ENCODE measurements at places on chromosomes 2 and 18. TPM values are rescaled to one million over a fixed set of nuclear protein-coding genes. Genes with fewer than 3 reads are reported as not detected.
A peak's percentile ranks its signal among the peaks of the same experiment; 100 is the strongest.

GRCh38 chr2:218478544-218478943 lies 59.6 kb downstream of the VIL1 start:
- no peaks in the 10 kb centered on the region for H3K27me3 ChIP-seq
- no peak for DNase-seq
- H3K4me3 ChIP-seq, result no peak overlapping the region

DNA sequence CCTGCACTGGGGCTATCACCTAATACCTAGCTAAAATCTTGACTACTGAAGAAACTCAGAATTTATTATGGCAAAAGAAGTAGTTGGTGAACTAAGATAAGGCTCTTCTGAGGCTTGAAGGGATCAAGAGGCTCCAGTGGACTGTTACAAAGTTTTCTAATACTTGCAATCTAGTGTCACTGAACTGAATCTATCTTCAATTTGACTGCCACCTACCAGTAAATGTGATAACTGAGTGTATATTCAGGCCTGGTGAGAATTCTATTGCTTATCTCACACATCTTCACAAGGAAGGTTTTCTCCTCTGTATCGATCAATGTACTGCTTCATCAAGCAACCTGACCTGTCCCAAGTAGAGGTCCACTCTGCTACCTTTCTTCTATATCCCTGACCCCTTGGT lies 40.8 kb downstream of the DARS1 start:
- no peak for DNase-seq
- no peak overlapping the region for H3K27ac ChIP-seq
- no peaks in the 10 kb centered on the region for H3K27me3 ChIP-seq
- peaks cover 26% of the 10 kb centered on the region for H3K36me3 ChIP-seq
- no peak overlapping the region for H3K4me3 ChIP-seq
- H3K4me1 ChIP-seq, result no peaks in the 10 kb centered on the region

- no peak for DNase-seq
- no peak overlapping the region for H3K4me3 ChIP-seq
- H3K4me1 ChIP-seq, result no peaks in the 10 kb centered on the region
- no peaks in the 10 kb centered on the region for H3K27me3 ChIP-seq
- H3K27ac ChIP-seq, result no peak overlapping the region
These were observed 14.5 kb downstream of the NAB1 start for GRCh38 chr2:190663348-190663747.

- no peak overlapping the region for H3K27ac ChIP-seq
- peaks cover 25% of the 10 kb centered on the region for H3K36me3 ChIP-seq
- no peak overlapping the region for H3K4me3 ChIP-seq
- H3K4me1 ChIP-seq, result no peaks in the 10 kb centered on the region
- DNase-seq, result no peak
These were observed 106.3 kb upstream of the SULT1C3 start for GRCh38 chr2:108133457-108133856.

- peak overlapping the region; percentile 92 for H3K27ac ChIP-seq
- H3K4me1 ChIP-seq, result no peaks in the 10 kb centered on the region
- no peak for DNase-seq
These were observed 2.0 kb downstream of the XPO1 start for GRCh38 chr2:61536180-61536571.

DNA sequence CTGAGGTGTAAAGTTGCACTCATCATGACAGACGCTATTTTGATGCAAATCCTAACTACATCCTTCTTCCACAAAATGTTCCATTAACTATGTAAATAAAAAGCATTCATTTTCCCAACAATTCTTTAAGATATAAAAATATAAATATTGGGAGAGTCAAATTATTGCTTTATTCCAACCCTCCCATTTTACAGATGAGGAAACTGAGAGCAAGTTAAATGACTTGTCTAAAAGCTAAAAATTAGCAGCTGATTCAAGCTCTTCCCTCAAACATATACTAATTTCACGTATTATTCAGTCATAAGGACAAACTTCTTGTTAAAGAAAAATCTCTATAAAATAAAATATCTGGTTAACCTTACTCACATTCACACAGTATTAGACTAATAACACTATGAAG lies 16.8 kb downstream of the KDSR start:
- no peak for DNase-seq
- no peak overlapping the region for H3K27ac ChIP-seq
- peaks cover 59% of the 10 kb centered on the region for H3K36me3 ChIP-seq

DNA sequence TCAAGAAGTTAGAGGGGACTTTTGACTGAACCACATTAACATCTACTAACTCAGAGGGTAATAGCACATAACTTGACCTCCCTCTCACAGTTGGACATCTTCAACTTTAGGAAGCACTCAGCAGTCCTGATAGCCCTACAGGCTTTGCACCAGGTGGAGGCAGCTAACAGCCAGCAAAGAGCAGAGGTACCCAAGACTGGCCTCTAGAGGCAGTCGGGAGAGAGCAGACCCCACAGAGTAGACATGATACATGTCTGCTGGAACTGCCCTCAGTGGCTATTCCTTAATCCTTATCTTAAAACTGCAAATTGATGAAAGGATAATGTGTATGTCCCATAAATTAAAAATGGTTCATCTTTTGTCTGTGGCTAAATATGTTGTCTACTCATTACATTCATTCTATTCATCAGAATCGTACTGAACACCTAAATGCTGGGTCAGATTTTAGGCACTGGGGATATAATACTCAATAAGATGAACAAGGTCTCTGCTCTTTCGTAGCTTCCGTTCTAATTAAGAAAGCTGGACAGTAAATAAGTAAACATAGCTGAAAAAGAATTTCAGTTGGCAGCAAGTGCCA lies 49.8 kb downstream of the CAB39 start:
- H3K27ac ChIP-seq, result no peak overlapping the region
- no peak overlapping the region for H3K4me3 ChIP-seq
- DNase-seq, result peak; percentile 79
- peaks cover 8% of the 10 kb centered on the region for H3K36me3 ChIP-seq
- H3K4me1 ChIP-seq, result peaks cover 8% of the 10 kb centered on the region
- H3K27me3 ChIP-seq, result no peaks in the 10 kb centered on the region

DNA sequence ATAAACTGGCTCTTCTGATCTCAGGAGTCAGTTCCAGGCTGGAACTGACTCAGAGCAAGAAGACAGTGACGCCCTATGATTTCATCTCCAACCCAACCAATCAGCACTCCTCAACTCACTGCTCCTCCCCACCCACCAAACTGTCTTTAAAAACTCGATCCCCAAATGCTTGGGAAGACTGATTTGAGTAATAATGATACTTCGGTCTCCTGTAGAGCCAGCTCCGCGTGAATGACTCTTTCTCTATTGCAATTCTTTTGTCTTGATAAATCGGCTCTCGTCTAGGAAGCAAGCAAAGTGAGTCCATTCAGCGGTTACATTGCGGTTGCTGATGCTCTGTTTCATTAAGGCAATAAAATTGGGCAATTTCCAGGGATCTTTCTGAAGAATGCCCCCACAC lies 1025.3 kb upstream of the CNTNAP5 start:
- no peaks in the 10 kb centered on the region for H3K27me3 ChIP-seq
- peak; percentile 75 for DNase-seq
- peaks cover 7% of the 10 kb centered on the region for H3K4me1 ChIP-seq
- H3K36me3 ChIP-seq, result peaks cover 1% of the 10 kb centered on the region
- H3K27ac ChIP-seq, result peak overlapping the region; percentile 18

GRCh38 chr2:37917281-37918228 lies 7.5 kb upstream of the RMDN2 start:
- no peak for DNase-seq
- H3K27me3 ChIP-seq, result no peaks in the 10 kb centered on the region
- no peaks in the 10 kb centered on the region for H3K36me3 ChIP-seq
- H3K27ac ChIP-seq, result no peak overlapping the region

GRCh38 chr2:46106690-46107089 lies 190.5 kb upstream of the EPAS1 start:
- H3K4me3 ChIP-seq, result no peak overlapping the region
- no peaks in the 10 kb centered on the region for H3K27me3 ChIP-seq
- peaks cover 7% of the 10 kb centered on the region for H3K36me3 ChIP-seq
- H3K27ac ChIP-seq, result no peak overlapping the region

GRCh38 chr2:234286118-234286598 lies 210.7 kb downstream of the ARL4C start:
- H3K27ac ChIP-seq, result no peak overlapping the region
- H3K36me3 ChIP-seq, result no peaks in the 10 kb centered on the region
- H3K4me3 ChIP-seq, result no peak overlapping the region
- no peaks in the 10 kb centered on the region for H3K4me1 ChIP-seq
- DNase-seq, result no peak
- H3K27me3 ChIP-seq, result no peaks in the 10 kb centered on the region

RGPD3 gene
- total RNA-seq, result 0.22 TPM

Data from H9 (cell line).